Mammary epithelial cell (primary cell): ENCODE measurements at places on chromosomes 12 and 14. TPM values are rescaled to one million over a fixed set of nuclear protein-coding genes. Genes with fewer than 3 reads are reported as not detected.

KRT7 gene
- 1,911 and 2,215 TPM in 2 replicates for total RNA-seq

FOS gene
- 78.5 TPM for total RNA-seq

CTSG gene
- not detected in 2 replicates for total RNA-seq

GRCh38 chr14:99597911-99598600 lies 6.0 kb downstream of the CCDC85C start:
- DNase-seq, result no peak

- DNase-seq, result no peak
Measured at GRCh38 chr14:29536886-29537511, 390.6 kb downstream of the PRKD1 start.

- DNase-seq, result no peak
Measured at GRCh38 chr14:69968132-69968531, 88.9 kb downstream of the SMOC1 start.

DNA sequence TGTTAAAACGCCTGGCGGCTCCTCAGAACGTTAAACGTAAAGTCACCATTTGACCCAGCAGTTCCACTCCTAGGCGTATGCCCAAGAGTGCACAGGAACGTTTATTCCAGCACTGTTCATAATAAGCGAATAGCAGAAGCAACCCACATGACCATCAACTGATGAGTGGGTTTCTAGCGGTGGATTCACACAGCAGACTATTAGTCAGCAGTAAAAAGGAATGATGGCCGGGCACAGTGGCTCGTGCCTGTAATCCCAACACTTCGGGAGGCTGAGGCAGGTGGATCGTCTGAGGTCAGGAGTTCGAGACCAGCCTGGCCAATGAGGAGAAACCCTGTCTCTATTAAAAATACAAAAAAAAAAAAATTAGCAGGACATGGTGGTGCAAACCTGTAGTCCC lies 22.4 kb upstream of the FBRSL1 start:
- no peak for DNase-seq

GRCh38 chr14:67569651-67570290 lies 30.3 kb downstream of the PIGH start:
- DNase-seq, result no peak

- DNase-seq, result no peak
Measured at GRCh38 chr12:122856999-122857671, 21.9 kb downstream of the HIP1R start.

DNA sequence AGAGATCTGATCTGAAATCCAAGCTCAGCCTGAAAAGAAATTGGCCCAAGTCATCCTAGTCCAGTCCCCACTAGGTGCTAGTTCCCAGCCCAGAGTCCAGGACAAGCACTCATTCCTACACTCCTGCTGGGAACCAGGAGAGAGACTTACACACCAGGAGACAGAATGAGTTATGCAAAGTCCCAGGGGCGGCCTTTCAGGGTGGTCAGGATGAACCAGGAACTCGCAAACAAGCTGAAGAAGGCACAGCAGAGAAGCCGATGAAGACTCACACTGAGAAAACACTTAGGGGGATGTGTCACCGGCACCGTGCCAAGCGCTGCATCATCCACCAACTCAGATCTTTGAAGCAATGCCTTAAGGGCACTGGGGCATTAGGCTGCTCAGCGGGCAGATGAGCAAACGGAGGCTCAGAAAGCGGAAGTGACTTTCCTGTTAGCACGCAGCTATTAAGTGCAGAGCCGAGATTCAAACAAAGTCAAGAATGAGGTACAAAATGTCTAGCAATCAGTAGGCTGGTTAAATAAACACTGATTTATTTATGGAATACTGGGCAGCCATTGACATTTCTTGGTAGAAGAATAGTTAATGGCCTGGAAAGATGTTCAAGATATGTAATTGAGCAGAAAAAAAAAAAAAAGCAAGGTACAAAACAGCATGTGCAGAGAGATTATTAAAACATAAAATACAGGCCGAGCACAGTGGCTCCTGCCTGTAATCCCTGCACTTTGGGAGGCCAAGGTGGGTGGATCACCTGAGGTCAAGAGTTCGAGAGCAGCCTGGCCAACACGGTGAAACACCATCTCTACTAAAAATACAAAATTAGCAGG lies 78.7 kb downstream of the LRRC74A start:
- peak; percentile 98 for DNase-seq

DNA sequence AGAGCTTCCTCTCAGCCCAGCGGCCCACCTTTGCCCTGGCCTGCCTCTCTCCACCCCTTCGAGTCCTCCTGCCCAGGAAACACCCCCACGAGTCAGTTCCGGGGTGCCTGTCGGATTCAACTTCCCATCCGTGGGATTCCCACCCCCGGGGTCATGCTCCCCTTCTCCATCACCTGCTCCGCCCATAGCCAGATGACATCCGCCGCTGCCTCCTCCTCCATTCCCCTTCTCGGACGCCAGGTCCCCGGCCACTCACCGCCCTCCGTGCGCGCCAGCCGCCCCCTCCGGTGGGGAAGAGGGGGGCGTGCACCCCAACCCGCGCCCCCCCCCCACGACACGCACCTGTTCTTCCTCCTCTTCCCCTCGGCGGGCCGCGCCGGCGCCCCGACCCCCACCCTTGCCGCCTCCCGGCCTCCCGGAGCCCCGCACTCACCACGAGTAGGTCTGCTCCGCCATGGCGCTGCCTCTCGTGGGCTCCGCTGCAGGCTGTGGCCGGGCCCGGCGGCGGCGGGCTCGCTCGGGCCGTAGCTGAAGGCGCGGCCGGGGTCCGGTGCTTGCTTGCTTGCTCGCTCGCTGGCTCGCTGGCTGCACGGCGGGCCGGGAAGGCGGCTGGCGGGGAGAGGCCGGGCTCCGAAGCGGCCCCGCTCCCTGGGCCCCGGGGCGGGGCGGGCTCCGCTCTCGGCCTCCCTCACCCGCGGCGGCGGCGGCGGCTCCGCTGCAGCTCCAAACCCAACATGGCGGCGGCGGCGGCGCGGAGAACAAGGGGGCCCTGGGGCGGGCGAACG lies 554 bp downstream of the SPPL3 start:
- peak; percentile 75 for DNase-seq

DNA sequence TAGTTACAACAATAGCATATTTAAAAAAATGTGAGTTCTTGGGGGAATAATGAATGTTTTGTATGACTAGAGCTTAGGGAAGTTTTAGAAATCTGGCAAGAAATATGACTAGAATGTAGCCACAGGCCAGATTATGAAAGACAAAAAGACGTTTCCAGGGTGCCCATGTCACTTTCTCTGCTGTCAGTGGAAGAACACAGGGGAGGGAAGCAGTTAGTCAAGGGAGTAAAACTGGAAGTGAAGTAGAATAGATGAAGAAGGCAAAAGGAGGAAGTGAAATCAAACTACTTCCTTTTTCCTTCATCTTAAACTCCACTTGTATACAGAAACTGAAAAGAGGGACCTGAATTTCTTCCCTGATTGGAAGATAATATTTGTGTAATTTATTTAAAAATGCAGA lies 81.2 kb upstream of the ATP2B1 start:
- DNase-seq, result no peak
